ENCODE measurements at places on chromosomes 5 and 9.

- DNase-seq = peak; percentile 37
Observed at GRCh38 chr9:35615981-35616680, 2.1 kb downstream of the CD72 start.

DNA sequence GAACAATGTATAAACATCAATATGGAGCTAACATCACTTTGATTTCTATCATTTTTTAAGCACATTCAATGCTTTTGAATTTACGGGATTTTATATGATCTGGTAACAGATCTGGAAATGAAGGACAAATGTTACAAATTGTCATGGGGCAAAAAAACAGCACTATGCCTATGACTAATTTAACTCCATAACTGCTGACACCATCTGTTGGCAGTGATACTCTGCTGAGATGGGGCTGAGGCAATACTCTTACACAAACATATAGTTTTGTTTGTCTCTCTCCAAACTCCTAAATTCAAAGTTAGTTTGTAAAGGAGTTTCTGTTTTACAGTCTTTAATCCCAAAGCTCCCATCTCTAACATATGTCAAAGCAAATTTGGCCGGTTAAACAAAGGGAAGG is 132.5 kb upstream of the FER start:
- no peak for DNase-seq

DNA sequence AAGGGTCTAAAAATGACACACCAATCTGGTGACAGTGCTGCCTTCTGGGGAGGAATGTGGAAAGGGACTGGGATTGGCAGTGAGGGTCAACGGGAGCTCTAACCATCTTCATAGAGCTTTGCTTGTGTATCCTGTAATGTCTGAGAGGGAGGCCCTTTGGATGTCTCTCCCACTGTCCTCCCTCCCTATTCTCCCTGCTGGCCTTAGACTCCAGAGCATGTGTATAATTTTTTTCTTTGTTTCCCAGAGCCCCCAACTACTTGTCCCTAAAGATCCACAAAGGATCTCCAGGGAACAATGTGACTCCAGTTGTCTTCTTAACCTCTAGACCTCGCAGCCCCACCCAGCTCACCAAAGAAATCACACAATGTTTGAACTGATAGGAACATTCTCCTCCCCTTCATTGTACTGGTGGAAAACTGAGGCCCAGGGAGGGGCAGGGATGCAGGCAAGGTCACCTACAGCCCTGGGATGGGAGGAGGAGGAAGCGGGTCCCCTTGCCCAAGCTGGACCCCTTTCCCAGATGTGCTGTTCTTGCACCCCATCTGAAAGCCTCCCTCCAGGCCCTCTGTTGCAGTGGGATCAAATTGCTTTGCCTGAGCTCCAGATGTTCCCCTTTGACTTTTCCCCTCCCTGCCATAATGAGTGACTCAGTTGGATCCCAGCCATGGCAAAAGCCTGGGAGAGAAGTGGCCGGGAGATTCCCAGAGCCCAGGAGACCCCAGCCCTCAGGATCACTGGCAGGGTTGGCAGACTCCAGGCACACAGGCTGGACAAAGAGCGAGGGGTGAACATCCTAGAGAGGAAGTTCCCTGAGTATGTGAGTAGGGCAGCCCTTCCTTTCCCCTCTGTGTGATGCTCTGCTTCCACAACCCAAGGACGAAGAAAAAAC is 21.8 kb downstream of the SPARC start:
- no peak for DNase-seq

DNA sequence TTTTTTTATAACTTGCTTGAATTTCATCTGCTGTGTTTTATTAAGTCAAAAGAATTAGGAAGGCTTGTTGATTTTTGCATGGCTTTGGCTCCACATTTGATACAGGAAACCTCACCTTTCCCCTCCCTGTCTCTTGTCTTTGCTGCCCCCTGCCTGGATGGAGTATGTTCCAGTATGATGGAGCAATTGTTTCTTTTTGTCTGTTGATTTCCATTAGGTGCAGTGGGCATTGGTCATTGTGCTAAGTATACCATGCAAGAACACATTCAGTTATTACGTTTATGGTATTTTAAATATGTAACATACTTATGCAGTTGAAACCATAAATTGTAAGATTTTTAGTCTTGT is 19.6 kb downstream of the TJP2 start:
- peak; percentile 7 for DNase-seq

GRCh38 chr5:151562019-151562707 is 29.0 kb downstream of the FAT2 start:
- DNase-seq = peak; percentile 23

- no peak for DNase-seq
Observed at GRCh38 chr9:5004481-5004880, 19.4 kb downstream of the JAK2 start.

DNA sequence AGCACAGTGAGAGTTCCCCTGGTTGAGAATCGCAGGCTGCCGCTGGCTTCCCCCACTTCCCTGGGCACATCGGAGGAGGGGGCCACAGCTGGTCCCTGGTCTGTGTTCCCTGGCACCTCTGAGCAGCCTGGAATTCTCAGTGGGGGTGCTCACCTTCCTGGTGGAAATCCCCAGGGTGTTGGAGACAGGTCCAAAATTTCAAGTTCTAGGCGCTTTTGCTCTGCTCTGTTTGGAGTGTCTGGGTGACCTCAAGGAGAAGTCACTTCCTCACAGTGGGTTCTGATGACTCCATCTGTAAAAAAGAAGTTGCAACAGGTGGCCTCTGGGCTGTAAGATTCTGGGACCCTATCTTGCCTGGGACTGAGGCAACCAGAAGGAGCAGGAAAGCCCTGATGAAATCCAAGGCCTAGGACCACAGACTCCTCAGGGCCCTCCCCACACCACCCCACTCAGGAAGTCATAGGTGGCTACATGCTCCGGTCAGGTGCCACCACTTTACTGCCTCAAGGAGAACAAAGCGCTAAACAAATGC is at the start of gene TRAF1:
Gene TRAF1, minus strand, starts transcription at position 400 of the 532 bp plus-strand sequence. CDS start 721 bp downstream, outside the sequence.
- no peak for DNase-seq

- no peak for DNase-seq
Observed at GRCh38 chr5:84255315-84255714, 129.4 kb downstream of the EDIL3 start.

DNA sequence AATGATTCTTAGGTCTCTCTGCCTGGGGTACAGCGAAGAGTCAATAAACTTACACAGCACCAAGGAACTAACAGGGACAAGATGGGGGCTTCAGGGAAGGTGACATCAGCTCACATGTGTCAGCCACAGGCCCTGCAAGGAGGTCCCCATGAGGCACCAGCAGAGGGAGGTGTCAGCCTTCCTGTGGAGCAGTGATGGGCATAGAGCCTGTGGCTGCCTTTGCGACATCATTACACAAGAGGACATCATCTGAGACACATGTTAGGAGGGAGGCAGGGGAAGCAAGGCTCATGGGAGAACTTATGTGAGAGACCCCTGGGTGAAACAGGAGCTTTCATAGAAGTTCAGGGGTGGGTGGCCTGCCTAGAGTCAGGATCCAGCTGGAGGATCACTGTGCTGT is 389.6 kb downstream of the SEMA5A start:
- peak; percentile 7 for DNase-seq
